CD4-positive, alpha-beta memory T cell (primary cell): ENCODE measurements at places on chromosomes 2 and 18. TPM values are rescaled to one million over a fixed set of nuclear protein-coding genes. Genes with fewer than 3 reads are reported as not detected.

GRCh38 chr18:39531659-39532058 is 1966.1 kb upstream of the CELF4 start:
- DNase-seq = no peak
- H3K4me3 ChIP-seq = no peak overlapping the region
- no peak overlapping the region for H3K27ac ChIP-seq
- no peaks in the 10 kb centered on the region for H3K4me1 ChIP-seq
- no peaks in the 10 kb centered on the region for H3K27me3 ChIP-seq

GRCh38 chr18:75192899-75193298 is 16.0 kb downstream of the PTGR3 start:
- H3K4me1 ChIP-seq = peaks cover 3% of the 10 kb centered on the region
- no peaks in the 10 kb centered on the region for H3K36me3 ChIP-seq
- no peak overlapping the region for H3K4me3 ChIP-seq
- no peak overlapping the region for H3K27ac ChIP-seq

- no peaks in the 10 kb centered on the region for H3K36me3 ChIP-seq
- no peak overlapping the region for H3K27ac ChIP-seq
- no peak overlapping the region for H3K4me3 ChIP-seq
- no peaks in the 10 kb centered on the region for H3K4me1 ChIP-seq
- H3K27me3 ChIP-seq = no peaks in the 10 kb centered on the region
- DNase-seq = no peak
Observed at GRCh38 chr2:37753758-37754157, 82.3 kb upstream of the CDC42EP3 start.

The GNAL gene
- 0.33 TPM for total RNA-seq

DNA sequence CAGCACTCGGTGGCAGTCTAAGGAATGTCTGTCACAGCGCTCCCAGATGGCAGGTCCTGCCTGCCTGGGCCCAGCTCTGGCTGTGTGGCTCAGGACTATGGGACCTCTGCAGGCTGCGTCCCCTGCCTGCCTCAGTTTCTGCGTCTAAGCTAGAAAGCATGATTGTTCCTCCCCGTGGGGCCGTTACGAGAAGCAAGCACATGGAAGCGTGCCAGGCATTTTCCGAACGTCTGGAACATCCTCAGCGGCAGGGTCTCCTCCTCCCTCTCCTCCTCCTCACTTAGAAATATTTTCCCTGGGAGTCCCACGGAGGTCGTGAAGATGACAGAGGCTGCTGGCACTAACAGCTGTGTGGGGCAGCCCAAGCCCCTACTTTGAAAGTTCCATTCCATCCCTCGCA is 43.3 kb downstream of the LRRFIP1 start:
- H3K27ac ChIP-seq = no peak overlapping the region
- H3K36me3 ChIP-seq = no peaks in the 10 kb centered on the region
- DNase-seq = no peak
- H3K4me1 ChIP-seq = peaks cover 33% of the 10 kb centered on the region
- no peaks in the 10 kb centered on the region for H3K27me3 ChIP-seq
- no peak overlapping the region for H3K4me3 ChIP-seq

DNA sequence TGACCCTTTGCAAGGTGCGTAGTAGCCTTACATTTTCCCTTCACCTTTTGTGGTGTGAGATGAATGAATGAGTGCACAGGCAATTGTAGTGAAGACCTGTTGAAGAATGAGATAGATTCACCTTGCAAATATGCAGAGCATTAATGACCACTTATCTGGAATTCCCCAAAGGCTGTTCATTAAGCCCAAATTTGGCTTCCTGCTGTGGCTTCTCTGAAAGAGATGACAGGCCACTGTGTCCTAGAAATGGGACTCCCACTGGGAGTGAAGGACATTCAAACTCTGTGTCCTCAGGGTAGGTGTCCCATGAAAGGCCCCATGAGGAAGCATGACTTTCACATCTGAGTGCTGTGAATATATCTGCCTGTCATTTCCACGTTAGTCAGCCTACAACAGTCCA is 1821.8 kb upstream of the PIK3C3 start:
- no peaks in the 10 kb centered on the region for H3K4me1 ChIP-seq
- DNase-seq = no peak
- no peak overlapping the region for H3K27ac ChIP-seq

GRCh38 chr2:36338124-36338826 is 17.3 kb upstream of the CRIM1 start:
- no peak for DNase-seq
- no peaks in the 10 kb centered on the region for H3K36me3 ChIP-seq

DNA sequence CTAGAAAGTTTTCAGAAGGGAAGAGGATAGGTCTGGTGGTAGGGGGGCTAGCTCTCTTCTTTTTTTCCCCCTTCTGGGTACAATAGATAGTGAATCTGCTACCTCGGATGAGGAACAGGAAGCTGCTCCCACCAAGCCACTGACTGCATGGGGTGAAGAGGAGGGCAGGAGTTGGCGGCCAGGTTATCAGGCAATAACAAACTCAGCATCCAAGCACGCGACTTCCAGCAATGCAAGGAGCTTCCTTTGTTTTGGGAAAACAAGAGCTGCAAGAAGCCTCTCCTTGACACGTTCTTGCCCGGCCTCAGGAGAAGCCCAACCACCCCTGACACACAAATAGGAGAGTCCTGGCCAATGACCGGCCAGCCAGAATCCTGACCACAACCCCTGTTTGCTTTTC is 32.2 kb downstream of the NHEJ1 start:
- no peak overlapping the region for H3K27ac ChIP-seq
- H3K4me1 ChIP-seq = peaks cover 18% of the 10 kb centered on the region
- no peak overlapping the region for H3K4me3 ChIP-seq
- DNase-seq = no peak

- no peak overlapping the region for H3K27ac ChIP-seq
- no peaks in the 10 kb centered on the region for H3K4me1 ChIP-seq
- no peaks in the 10 kb centered on the region for H3K27me3 ChIP-seq
Observed at GRCh38 chr2:67322353-67323001, 74.7 kb upstream of the ETAA1 start.
